ENCODE measurements at places on chromosomes 3 and 15.

- DNase-seq = peak; percentile 23
Observed at GRCh38 chr15:70447928-70448698, 315.2 kb downstream of the UACA start.

GRCh38 chr3:82790307-82791097 lies 1029.1 kb upstream of the GBE1 start:
- no peak for DNase-seq

DNA sequence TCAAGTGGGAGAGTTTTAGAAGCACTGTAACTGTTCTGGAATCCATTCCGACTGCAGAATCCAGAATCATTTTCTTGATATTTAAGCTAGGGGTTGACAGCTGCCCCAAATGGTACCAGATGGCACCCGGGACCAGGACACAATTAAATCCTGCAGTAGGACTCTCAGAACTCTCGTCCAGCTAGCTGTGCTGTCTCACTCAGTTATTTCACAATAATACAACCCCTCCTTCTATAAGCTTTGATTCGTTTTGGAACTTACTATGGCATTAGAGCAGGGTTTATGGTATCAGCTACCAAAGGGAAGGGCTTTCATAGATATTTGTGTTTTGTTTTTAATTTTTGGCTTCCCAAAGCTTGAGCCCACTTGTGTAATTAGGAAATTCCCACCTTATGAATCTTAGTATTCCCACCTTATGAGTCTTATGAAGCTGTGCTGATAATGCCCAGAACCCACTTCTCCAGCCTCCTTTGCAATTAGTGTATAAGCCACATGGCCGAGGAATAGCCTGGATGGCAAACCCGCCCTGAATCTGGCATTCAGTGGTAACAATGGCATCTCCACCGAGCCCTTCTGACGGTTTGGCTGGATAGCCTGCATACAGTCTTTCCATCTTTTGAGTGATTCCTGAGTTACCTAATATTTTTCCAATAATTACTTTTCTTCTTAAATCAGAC lies 120.1 kb downstream of the UACA start:
- no peak for DNase-seq

- DNase-seq = no peak
Observed at GRCh38 chr15:28094732-28095521, 4.2 kb downstream of the OCA2 start.

DNA sequence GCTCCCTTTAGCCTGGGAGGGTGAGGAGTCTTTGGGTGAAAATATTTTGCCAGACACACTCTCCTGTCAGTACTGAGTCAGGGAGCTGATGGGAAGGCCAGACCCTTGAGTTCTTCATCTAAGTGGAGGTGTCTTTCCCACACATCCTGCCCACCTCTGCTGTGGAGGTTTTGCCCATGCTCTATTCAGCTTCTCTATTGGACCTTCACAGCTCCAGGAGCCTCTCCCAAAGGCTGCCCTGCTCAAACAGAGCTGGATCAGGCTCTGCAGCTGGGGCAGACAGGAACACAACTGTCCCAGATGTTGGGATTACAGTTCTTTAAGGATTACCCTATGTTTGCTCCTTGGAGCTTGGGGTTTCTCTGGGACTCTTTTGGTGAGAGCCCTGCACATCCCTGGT lies 77.9 kb downstream of the SPSB4 start:
- no peak for DNase-seq

- DNase-seq = no peak
Observed at GRCh38 chr15:40697916-40698315, 2.9 kb downstream of the RAD51 start.

- no peak for DNase-seq
Observed at GRCh38 chr15:43775411-43775965, 1.3 kb downstream of the ELL3 start.

GRCh38 chr15:55894399-55894965 lies 98.9 kb downstream of the NEDD4 start:
- DNase-seq = no peak

DNA sequence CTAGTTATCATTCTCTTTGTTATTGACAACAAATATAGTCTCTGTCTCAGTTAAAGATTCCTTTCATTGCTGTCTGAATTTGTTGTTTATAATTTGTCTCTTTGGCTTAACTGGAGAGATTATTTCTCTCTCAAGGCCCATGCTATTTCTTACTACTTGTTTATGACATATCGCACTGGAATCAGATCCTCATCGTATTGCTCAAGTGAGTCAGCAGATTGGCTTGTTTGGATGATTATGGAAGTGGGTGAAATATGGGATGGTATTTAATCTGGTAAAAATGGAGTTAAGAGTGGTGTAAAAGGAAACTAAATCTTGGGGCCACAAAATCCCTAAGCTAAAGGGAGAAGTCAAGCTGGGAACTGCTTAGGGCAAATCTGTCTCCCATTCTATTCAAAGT lies 613.1 kb downstream of the SI start:
- no peak for DNase-seq

GRCh38 chr3:97994328-97994945 lies 22.2 kb upstream of the RIOX2 start:
- no peak for DNase-seq

GRCh38 chr3:72907131-72907711 lies 19.4 kb downstream of the GXYLT2 start:
- DNase-seq = no peak

Data from activated CD8-positive, alpha-beta memory T cell treated with anti-CD3 and anti-CD28 coated beads for 1 hour (primary cell).